Esophagus squamous epithelium (tissue), 5 donors: ENCODE measurements at places on chromosomes 4 and X.

GRCh38 chrX:43551590-43551989 is 104.5 kb upstream of the MAOA start:
- DNase-seq, result no peak

DNA sequence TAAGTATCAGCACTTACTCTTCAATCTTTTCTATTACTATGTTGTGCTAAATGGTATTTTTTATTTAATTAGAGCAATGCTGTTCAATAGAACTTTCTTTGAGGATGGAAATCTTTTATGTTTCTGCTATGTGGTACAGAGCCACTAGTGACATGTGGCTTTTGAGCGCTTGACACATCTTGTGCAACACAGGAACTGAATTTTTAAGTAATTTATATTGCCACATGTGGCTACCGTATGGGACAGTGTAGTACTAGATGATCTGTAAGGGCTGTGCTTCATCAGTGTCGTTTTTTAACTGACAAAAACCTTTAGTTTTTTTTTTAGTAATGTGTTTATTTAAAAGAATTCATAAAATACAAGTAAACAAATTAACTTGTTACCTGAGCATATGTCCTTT is 22.4 kb downstream of the HPRT1 start:
- DNase-seq, result no peak

- no peak for DNase-seq
Observed at GRCh38 chrX:57951666-57952319, 41.5 kb upstream of the ZXDA start.

- no peak for DNase-seq
Observed at GRCh38 chr4:138406876-138407275, 164.7 kb upstream of the SLC7A11 start.

GRCh38 chrX:152942077-152942442 is 44.2 kb downstream of the ZNF185 start:
- DNase-seq, result no peak
